T-helper 2 cell (primary cell): ENCODE measurements at places on chromosomes 6 and 20.

GRCh38 chr20:251354-251753, 6.2 kb upstream of the DEFB132 start:
- no peak for DNase-seq

- DNase-seq, result no peak
Measured at GRCh38 chr6:170131351-170131750, 159.5 kb downstream of the DLL1 start.

GRCh38 chr20:16474363-16474762, 98.9 kb downstream of the KIF16B start:
- DNase-seq, result no peak

DNA sequence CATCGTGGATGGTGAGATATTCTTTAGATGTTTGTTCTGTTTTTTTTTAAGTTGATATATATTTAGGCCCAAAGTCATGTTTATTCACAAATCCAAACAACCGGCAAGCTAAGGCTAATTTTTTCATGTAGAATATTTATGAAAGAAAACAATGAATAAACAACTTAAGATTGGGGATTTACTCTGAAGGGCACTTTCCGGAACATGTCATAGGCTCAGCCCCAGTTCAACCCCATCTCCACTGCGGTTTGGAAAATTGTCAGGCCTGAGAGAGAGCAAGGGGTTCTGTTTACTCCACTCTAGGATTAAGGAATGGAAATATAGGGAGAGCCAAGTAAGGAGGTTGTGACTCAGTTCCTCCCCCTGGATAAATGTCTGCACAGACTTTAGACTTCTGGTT, 18.3 kb downstream of the RPS6KA2 start:
- no peak for DNase-seq

DNA sequence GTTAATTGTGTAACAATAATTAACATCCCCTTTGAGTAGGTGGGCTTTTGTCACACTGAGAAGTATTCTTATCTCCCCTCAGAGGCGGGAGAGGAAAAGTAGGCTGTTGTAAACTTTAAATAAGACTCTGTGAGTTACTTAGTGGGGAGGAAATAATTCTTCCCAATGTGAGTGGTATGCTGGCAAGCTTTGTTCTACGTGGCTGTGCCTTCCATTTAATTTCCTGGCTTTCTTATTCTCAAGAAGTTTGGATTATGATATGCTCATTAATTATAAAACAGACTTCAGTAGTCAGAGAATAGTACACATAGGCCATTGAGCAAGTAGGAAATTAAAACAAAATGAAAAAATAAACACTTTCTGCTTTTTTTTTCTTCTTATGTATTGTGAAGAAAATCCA, 19.1 kb downstream of the ADGRB3 start:
- DNase-seq, result no peak

- no peak for DNase-seq
Measured at GRCh38 chr6:113320653-113321052, 536.5 kb upstream of the MARCKS start.

DNA sequence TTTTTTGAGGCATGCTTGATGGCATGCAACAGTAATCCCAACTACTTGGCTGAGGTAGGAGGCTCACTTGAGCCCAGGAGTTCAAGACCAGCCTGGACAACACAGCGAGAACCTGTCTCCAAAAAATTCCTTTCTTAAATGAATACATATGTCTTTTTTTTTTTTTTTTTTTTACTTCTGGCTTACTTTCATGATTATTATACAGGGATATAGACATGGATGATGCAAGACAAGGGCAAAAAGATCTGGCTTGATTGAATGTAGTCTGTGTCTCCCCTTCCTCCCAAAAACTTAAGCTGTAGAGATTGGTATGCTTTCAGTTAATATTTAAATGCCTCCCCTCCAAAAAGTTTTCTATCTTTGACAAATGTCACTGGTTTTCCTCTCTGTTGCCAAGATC, 7.6 kb downstream of the SNX3 start:
- no peak for DNase-seq

- DNase-seq, result no peak
Measured at GRCh38 chr20:59565768-59566461, 38.4 kb upstream of the PHACTR3 start.

- no peak for DNase-seq
Measured at GRCh38 chr20:45935416-45936046, 1.0 kb downstream of the PCIF1 start.

GRCh38 chr6:87481931-87482330, 9.2 kb downstream of the SLC35A1 start:
- no peak for DNase-seq
